ENCODE measurements at places on chromosomes 2 and 18.

GRCh38 chr18:48300463-48300961 lies 108.7 kb downstream of the ZBTB7C start:
- no peak for DNase-seq

GRCh38 chr18:34697233-34697632 lies 12.9 kb upstream of the DTNA start:
- DNase-seq = no peak

- no peak for DNase-seq
Measured at GRCh38 chr2:61967262-61967661, 61.8 kb downstream of the COMMD1 start.

- DNase-seq = no peak
Measured at GRCh38 chr2:77232909-77233425, 289.2 kb downstream of the LRRTM4 start.

- no peak for DNase-seq
Measured at GRCh38 chr18:68024716-68025115, 508.2 kb upstream of the DSEL start.
